ENCODE measurements at places on chromosomes 5 and 9.

GRCh38 chr5:88672644-88673252, 210.2 kb downstream of the MEF2C start:
- no peak for DNase-seq

- no peak for DNase-seq
Measured at GRCh38 chr5:9728261-9728660, 98.1 kb upstream of the TAS2R1 start.

- DNase-seq, result no peak
Measured at GRCh38 chr5:79859588-79859987, 131.5 kb downstream of the MTX3 start.

DNA sequence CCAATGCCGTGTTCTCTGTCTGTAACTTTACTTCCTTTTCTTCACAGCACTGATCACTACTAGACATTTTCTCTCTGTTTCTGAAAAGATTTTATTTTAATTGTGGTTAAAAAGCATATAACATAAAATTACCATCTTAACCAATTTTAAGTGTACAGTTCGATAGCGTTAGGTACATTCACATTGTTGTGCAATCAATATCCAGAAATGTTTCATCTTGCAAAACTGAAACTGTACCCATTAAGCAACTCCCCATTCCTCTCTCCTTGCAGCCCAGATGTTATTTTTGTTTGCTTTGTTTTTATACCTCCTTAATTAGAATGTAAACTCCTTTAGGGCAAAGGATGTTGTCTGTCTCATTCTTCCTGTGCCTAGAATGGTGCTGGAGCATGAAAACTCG, 47.5 kb downstream of the COL27A1 start:
- no peak for DNase-seq

GRCh38 chr9:123447934-123448646, 92.1 kb downstream of the CRB2 start:
- DNase-seq, result no peak

- DNase-seq, result no peak
Measured at GRCh38 chr9:131618785-131619184, 73.5 kb downstream of the PRRT1B start.

DNA sequence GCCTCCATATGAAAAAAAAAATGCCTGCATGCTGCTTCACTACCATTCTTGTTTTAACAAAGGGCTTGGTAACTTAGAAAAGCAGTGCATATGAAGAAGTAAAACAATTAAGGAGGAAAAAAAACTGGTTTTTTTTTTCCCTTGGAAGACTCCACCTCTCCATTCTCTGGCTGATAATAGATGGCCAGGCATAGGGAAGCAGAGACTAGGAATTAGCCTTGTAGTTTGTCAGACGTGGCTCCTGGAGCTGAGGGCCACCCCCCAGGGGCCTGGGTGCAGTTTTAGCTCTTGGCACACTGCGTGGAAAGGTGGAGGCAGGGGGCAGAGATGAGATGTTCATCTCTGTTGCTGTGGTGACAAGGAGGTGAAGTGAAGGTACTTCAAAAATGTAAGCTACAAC, 42.7 kb downstream of the WDR36 start:
- DNase-seq, result no peak

GRCh38 chr5:17261075-17261474, 43.6 kb downstream of the BASP1 start:
- no peak for DNase-seq

- no peak for DNase-seq
Measured at GRCh38 chr9:69019808-69020207, 5.9 kb upstream of the PRKACG start.

- no peak for DNase-seq
Measured at GRCh38 chr9:82153032-82153431, 164.5 kb downstream of the SPATA31D1 start.

All from activated T-cell treated with anti-CD3 and anti-CD28 coated beads, Interleukin-2, amount 50 U/mL, for 48 hours (primary cell).